ENCODE measurements at places on chromosomes 1 and 21.

- DNase-seq = peak; percentile 39
These were observed 25.3 kb downstream of the SLC30A7 start for GRCh38 chr1:100921110-100921706.

DNA sequence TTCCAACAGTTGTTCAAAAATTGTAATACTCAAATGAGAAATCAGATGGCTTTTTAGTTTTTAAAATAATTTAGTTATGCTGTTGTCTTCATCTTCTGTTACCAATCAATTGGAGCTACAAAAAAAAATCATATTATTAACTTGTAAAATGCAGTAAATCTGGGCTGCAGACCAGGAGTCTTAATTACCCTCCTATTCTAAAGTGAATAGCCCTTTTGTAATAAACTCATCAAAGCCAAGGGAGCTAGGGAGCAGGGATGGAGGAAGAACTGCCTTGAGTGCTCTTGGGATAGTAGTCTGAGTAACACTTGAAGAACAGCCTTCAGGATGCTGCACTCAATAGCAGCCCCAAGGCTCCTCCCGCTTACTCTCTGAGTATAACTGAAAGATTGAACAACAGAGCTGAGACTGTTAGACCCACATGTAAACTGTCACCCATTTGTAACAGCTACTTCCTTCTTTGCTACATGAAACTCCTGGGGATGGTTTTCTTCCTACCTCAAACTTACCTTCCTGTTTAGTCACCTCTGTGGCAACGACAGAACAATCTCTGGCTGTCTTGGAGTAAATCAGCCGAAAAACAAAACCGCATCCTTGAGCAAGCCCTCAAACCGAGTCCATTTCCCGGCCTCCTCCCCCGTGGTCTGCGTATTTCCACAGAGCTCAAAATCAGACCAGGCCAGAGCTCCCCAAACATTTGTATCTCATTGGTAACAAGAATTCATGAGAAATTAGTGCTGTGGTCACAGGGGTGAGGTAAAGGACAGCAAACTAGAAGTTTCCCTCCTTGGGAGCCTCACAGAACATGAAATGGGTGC lies 55.9 kb downstream of the CD58 start:
- DNase-seq = no peak

DNA sequence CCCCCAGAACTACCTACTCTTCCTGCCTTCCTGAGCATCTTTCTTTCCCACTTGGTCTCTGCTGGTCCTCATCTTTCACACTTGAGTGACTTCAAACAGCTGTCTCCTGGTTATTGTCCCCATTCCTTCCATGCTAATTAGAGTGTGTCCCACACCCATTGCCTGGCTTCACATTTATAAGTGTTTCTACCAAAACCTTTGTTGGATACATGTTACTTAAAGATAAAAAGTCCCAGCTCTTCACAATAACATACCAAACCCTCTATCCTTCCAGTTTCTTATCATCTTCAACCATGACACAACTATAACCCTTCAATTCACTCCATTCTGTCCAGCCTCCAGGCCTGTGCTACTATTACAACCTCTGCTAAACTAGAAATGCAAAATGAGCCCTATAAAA lies 41.0 kb downstream of the VCAM1 start:
- DNase-seq = no peak

DNA sequence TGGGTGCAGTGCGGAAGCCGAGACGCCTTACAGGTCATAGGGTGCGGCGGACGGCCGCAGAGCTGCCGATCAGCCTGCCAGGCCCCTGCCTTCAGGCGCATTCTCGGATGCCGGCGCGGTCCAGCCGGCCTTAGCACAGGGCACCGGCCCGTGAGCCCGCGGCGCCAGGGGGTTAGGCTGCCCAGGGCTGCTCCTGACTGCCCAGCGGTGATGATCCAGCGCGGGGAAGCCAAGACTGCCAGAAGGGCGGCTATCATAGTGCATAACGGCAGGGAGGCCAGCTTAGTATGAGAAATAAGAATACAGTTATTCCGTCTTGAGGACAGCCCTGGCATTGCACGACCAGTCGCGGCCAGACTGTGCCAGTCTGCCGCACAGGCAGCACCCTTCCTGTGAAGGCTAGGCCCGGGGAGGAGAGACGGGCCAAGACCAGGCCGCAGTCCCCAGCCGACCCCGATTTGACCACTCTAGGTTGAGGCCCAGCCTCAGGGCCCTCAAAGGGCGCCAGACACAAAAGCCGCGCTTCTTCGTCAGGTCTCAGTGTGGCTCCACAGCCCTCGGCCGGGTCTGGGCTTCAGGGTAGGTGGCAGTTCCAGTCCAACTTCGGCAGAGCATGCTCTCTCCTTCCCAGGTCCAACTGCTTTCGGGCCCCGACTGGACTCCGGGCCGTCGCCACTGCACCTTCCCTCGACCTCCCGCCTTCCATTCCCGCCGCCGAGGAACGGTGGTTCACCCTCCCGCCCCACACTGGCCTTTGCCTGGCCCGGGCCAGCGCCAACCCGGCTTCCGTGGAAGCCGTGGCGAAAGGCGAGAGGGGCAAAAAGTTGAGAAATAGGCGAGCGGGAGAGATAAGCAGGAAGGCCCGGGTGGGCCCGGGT lies 829 bp downstream of the ALX3 start:
- no peak for DNase-seq

- peak; percentile 20 for DNase-seq
These were observed 13.6 kb upstream of the FAM89A start for GRCh38 chr1:231053493-231054162.

GRCh38 chr1:223358826-223359225 lies 5.2 kb downstream of the SUSD4 start:
- no peak for DNase-seq

GRCh38 chr1:227943381-227944089 lies 4.2 kb downstream of the WNT9A start:
- DNase-seq = no peak

GRCh38 chr1:110765640-110766335 lies 91.0 kb upstream of the KCNA3 start:
- DNase-seq = peak; percentile 25

GRCh38 chr1:163870666-163871065 lies 548.9 kb downstream of the NUF2 start:
- no peak for DNase-seq

- DNase-seq = no peak
These were observed 575.7 kb upstream of the ZP4 start for GRCh38 chr1:238466459-238466858.

- no peak for DNase-seq
These were observed 76.7 kb downstream of the ARHGEF16 start for GRCh38 chr1:3530926-3531818.

DNA sequence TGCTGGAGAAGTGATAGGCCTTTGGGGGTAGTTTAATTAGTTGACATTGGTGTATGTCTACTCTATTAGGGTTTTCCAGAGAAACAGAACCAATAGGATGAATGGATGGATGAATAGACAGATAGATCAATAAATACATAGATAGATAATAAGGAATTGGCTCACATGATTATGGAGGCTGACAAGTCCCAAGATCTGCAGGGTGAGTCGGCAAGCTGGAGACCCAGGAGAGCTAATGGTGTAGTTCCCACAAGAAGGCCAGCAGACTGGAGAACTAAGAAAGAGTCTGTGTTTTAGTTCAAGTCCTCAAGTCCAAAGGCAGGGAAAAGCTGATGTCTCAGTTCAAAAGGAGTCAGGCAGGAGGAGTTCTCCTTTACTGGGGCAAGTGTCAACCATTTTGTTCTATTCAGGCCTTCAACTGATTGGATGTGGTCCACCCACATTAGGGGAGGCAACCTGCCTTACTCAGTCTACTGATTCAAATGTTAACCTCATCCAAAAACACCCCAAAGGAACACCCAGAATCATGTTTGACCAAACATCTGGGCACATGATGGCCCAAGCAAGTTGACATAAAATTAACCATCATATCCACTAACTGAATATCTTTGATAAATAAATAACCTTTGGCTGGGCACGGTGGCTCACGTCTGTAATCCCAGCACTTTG lies 4.5 kb upstream of the SDE2 start:
- DNase-seq = no peak

GRCh38 chr1:234357831-234358230 lies 15.4 kb upstream of the COA6 start:
- DNase-seq = no peak

GRCh38 chr21:45860493-45861155 lies 120.9 kb upstream of the COL6A1 start:
- no peak for DNase-seq

DNA sequence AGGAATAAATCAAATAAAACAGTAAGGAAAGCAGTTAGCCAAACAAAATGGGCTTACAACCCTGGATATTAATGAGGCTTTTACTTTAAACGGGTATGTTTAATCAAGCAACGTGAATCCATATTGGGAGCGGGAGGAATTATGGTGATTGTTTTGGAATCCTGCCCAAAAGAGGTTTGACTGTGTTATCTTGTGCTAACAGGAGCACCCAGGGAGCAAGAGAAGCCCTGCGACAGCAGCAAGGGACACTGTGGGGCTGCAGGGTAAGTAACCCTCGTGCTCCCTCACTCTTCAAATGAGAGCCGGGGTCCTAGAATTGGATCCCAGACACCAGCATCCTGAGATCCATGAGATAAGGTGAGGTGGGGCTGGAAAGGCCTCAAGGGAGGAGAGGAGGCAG lies 72.6 kb upstream of the PGBD5 start:
- DNase-seq = peak; percentile 52

DNA sequence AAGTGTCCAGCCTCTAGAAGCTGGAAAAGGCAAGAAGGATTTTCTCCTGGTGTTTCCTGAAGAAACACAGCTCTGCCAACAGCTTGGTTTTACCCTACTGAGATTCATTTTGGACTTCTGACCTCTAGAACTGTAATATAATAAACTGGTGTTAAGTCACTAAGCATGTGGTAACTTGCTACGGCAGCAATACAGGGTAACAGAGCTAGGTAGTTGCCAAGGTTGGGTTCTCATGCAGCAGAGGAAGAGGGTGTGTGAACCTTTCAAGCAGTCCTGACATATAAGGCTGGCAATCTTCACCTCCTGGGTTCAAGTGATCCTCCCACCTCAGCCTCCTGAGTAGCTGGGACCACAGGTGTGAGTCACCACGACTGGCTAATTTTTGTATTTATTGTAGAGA lies 36.0 kb downstream of the GNG4 start:
- DNase-seq = no peak

DNA sequence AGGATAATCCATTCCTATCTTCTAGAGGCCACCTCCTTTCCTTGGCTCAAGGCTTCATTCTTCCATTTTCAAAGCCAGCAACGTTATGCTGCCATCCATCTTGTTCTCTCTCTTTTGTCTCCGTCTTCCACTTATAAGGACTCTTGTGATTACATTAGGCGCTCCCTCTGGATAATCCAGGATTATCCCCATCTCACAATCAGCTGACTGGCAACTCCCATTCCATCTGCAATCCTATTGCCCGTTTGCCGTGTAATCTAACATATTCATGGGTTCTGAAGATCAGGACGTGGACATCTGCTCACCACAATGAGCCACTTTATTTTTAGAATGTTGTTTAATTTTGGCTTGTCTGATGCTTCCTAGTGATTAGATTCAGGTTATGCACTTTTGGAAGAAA lies 89.3 kb downstream of the EBNA1BP2 start:
- no peak for DNase-seq

GRCh38 chr1:65177457-65177856 lies 29.5 kb downstream of the AK4 start:
- DNase-seq = no peak

- no peak for DNase-seq
These were observed 365.8 kb downstream of the RGS7 start for GRCh38 chr1:240991230-240991629.

- no peak for DNase-seq
These were observed 54.0 kb downstream of the CLIC6 start for GRCh38 chr21:34722684-34723300.

DNA sequence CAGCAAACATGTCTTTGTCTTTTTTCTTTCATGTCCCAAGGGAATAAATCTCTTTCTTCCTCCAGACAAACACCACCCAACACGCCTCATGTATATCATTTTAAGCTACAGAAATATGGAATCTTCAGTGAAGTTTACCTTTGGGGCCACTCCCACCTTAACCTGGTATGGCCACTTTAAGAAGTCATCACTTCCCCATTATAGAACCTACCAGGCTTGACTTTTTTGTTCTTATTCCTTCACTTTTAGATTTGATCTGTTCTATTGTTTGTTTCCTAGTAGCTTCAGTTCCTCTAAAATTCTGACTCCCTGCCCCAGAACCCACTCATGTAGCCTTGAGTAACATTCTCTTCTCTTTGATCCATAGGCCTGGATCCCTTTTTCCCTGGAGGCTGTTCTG lies 226.3 kb downstream of the HLX start:
- DNase-seq = no peak

GRCh38 chr1:231678011-231678432 lies 51.4 kb downstream of the DISC1 start:
- no peak for DNase-seq

- DNase-seq = no peak
These were observed 8.8 kb downstream of the RAB7B start for GRCh38 chr1:205994346-205994745.

- peak; percentile 87 for DNase-seq
These were observed at the start of gene SRSF11 for GRCh38 chr1:70221238-70222121. Gene SRSF11, plus strand, starts transcription at chr1:70221380. Its CDS starts 257 bp downstream, at chr1:70221637.

GRCh38 chr21:38487901-38488639 lies 10.2 kb downstream of the ERG start:
- DNase-seq = peak; percentile 64

GRCh38 chr1:248828845-248829244 lies 3.1 kb upstream of the SH3BP5L start:
- DNase-seq = no peak

GRCh38 chr1:59291561-59291960 lies 5.3 kb upstream of the FGGY start:
- no peak for DNase-seq

- DNase-seq = no peak
These were observed 35.6 kb downstream of the TMEM63A start for GRCh38 chr1:225846331-225847310.

DNA sequence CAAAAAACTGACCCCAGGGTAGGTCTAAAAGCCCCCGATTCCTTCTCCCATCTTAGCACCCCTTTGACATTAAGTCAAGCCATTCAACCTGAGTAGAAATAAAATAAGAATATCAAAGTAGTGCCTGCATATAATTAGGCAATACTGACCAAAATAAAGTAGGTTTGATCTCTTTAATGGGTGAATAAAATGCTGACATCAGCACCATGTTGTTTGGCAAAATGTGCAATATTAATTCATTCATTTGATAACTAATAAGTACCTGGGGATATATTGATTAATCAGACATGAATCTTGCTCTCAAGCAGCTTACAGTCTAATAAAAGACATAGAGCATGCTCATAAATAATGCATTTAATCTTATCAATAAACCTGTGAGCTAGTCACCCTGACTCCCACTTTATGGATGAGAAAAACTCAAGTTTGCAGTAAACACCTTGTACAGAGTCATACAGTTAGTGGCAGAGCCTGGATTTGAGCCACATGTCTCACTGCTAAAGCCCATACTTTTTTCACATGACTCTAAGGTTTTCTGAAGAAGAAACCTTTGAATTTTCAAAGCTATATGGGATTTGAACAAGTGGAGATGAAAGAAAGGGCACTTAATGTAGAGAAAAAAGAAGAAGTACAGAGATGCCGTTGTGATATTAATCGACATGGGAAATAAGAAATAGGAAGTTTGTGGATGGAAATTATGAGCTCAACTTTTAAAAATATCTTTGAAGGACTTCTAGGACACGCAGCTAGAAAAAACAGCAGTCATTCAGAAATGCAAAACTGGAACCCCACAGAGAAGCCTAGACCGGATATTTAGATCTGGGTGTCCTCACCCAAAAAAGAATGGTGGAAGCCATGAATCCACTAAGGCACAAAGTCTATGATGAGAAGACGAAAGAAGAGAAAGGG lies 183.9 kb downstream of the TOMM20 start:
- no peak for DNase-seq

- peak; percentile 31 for DNase-seq
These were observed 57.1 kb downstream of the TMEM53 start for GRCh38 chr1:44616991-44617702.
